Bronchus fibroblast of lung (primary cell): ENCODE measurements at places on chromosomes 6 and 20. TPM values are rescaled to one million over a fixed set of nuclear protein-coding genes. Genes with fewer than 3 reads are reported as not detected.

ASF1A gene
- 14.1 and 16.6 TPM in 2 replicates for total RNA-seq

PDYN gene
- not detected in 2 replicates for total RNA-seq

MAFB gene
- 0.74 and 1.0 TPM in 2 replicates for total RNA-seq

LY86 gene
- not detected in 2 replicates for total RNA-seq

TRAPPC3L gene
- not detected in 2 replicates for total RNA-seq

OPRL1 gene
- 0.67 and 0.74 TPM in 2 replicates for total RNA-seq

BTN1A1 gene
- not detected in 2 replicates for total RNA-seq

HLA-DPA1 gene
- 0.50 TPM in 1 of 2 replicates, not detected in the other for total RNA-seq

MAP7 gene
- total RNA-seq: 0.15 and 0.34 TPM in 2 replicates

RRAGD gene
- total RNA-seq: under 0.01 and 0.17 TPM in 2 replicates

TRDN gene
- not detected in 2 replicates for total RNA-seq

CDKN1A gene
- total RNA-seq: 267 and 277 TPM in 2 replicates

ITPA gene
- 72.6 and 77.0 TPM in 2 replicates for total RNA-seq

SLC24A3 gene
- total RNA-seq: under 0.01 TPM in 1 of 2 replicates, not detected in the other

ARMH2 gene
- total RNA-seq: not detected in 2 replicates

TRIM40 gene
- total RNA-seq: not detected in 2 replicates

NINL gene
- total RNA-seq: 5.8 and 6.9 TPM in 2 replicates

TBXT gene
- total RNA-seq: not detected in 2 replicates

SLC22A16 gene
- 0.15 and 0.17 TPM in 2 replicates for total RNA-seq
